ENCODE measurements at places on chromosomes 4 and X. TPM values are rescaled to one million over a fixed set of nuclear protein-coding genes. Genes with fewer than 3 reads are reported as not detected.

Gene TAF7L
- not detected for total RNA-seq

Gene RNF150
- total RNA-seq: not detected

Gene SHROOM2
- total RNA-seq: not detected

Gene FOXO4
- 20.4 TPM for total RNA-seq

Gene FAAH2
- 6.0 TPM for total RNA-seq

Gene ANXA5
- total RNA-seq: 235 TPM

Gene PAK3
- 1.4 TPM for total RNA-seq

Gene SORBS2
- not detected for total RNA-seq

Gene TNIP2
- total RNA-seq: 58.4 TPM

Gene MAGEB17
- total RNA-seq: not detected

Gene SMPX
- total RNA-seq: not detected

Gene COX7B2
- total RNA-seq: not detected

Gene CT45A1
- total RNA-seq: not detected

Gene HSFX4
- total RNA-seq: not detected

Gene MAGEE2
- not detected for total RNA-seq

Gene DUSP21
- not detected for total RNA-seq

Gene NOX1
- total RNA-seq: not detected

Gene ADH1B
- total RNA-seq: not detected

Gene GATA1
- total RNA-seq: not detected

Gene INTU
- not detected for total RNA-seq

Gene PNMA6A
- total RNA-seq: 0.20 TPM

Gene TAPT1
- 52.6 TPM for total RNA-seq

Gene CSN1S1
- not detected for total RNA-seq

Gene PARM1
- not detected for total RNA-seq
